ENCODE measurements at places on chromosomes 7 and 10.

GRCh38 chr7:50662996-50663395 lies 97.8 kb upstream of the DDC start:
- no peak for DNase-seq

DNA sequence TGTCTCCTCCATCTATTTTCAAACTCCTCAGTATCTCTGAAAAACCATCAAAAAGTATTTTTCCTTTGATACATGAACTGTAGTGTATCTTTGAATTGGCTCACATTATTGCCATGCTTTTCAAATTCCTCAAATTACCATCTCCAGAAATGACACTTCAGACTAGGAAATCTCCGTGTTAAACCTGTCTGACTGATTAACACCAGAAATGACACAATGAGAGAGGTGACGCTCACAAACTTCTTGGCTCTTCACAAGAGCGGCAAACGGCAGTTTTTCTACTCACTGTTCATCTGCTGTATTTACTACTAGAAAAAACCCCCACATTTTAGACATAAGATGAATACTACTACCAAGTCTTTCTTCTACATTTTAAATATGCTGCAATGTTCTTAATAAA lies 56.6 kb downstream of the MKX start:
- DNase-seq = no peak

- DNase-seq = no peak
These were observed 194.0 kb downstream of the CFTR start for GRCh38 chr7:117673839-117674238.

GRCh38 chr7:7841027-7841426 lies 122.6 kb upstream of the RPA3 start:
- DNase-seq = no peak

DNA sequence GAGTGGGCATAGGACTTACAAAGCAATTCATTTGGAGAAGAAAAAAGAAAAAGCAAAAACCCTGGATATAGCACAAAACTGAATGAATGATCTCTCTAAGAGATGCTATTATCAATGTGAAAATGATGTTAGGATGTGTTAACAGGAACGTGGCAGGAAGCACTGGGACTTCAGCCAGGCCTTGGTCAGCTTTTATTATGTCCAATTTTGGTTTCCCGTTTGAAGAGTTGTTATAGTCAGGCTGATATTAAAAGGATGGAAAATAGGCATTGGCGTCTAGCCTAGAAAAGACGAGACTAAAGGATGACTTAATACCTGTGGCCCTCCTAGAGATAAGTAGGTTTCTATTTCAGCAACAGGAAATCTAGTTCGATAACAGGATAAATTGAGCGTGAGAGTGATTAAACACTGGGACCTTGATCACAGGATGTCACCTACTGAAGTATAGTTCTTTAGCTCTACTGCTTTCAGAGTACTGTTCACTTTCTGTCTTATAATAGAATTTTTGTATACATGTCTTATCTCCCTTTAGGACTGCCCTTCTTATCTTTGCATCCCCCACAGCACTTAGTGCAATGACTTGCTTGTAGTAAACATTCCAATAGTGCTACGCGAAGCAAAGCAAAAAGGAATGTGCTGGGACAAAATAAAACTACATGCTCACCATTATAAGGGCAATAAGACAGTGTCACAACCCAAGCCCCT lies 99.8 kb upstream of the AGBL3 start:
- no peak for DNase-seq

DNA sequence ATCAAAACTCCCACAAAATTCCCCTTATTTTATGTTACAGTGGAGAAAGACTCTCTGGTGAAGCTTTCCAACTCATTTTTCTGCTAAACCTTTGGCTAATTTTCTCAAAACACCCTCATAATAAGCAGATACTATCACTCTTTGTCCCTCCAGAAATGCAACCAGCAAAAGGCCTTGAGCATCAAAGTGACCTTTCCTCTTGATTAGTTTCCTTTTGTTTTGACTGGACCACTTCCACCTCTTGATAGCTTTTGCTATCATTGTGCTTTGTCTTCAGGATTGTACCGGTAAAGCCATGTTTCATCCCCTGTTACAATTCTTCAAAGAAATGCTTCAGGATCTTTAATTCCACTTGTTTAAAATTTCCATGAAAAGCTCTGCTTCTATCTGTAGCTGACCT lies 115.1 kb upstream of the SLC13A1 start:
- no peak for DNase-seq

DNA sequence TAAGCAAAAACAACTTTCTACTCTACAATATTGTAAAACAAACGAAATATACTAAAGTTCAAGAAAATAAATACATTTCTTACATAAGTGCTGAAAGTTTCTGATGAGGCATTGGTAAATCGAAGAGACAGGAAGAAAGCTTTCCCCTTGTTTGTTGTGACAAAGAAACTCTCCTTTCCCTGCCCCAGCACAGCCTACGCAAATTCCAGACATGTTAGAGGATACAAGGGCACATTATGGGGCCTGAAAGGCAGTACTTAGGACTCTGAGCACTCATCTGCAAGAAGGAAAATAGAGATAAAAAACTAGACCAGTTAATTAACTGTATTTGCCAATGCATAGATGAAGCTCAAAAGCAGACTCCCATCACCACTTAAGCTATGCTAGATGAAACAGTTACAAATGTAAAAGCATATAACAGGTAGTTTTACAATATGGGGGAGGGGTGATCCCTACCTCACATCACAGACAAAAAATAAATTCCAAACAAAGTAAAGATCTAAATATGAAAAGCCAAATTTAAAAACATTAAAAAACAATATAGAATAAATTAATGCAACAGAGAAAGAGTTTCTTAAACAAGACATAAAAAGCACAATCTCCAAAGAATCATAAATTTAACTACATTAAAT lies 21.8 kb downstream of the ARHGAP19 start:
- DNase-seq = no peak
